ENCODE measurements at places on chromosomes 2 and 18.

GRCh38 chr18:67846422-67847098, 330.0 kb upstream of the DSEL start:
- no peak for DNase-seq

- DNase-seq = no peak
Measured at GRCh38 chr2:45616658-45617411, 5.8 kb upstream of the SRBD1 start.

- no peak for DNase-seq
Measured at GRCh38 chr2:219054956-219055903, 5.5 kb downstream of the IHH start.

GRCh38 chr2:15826273-15826717, 114.1 kb upstream of the MYCN start:
- no peak for DNase-seq

DNA sequence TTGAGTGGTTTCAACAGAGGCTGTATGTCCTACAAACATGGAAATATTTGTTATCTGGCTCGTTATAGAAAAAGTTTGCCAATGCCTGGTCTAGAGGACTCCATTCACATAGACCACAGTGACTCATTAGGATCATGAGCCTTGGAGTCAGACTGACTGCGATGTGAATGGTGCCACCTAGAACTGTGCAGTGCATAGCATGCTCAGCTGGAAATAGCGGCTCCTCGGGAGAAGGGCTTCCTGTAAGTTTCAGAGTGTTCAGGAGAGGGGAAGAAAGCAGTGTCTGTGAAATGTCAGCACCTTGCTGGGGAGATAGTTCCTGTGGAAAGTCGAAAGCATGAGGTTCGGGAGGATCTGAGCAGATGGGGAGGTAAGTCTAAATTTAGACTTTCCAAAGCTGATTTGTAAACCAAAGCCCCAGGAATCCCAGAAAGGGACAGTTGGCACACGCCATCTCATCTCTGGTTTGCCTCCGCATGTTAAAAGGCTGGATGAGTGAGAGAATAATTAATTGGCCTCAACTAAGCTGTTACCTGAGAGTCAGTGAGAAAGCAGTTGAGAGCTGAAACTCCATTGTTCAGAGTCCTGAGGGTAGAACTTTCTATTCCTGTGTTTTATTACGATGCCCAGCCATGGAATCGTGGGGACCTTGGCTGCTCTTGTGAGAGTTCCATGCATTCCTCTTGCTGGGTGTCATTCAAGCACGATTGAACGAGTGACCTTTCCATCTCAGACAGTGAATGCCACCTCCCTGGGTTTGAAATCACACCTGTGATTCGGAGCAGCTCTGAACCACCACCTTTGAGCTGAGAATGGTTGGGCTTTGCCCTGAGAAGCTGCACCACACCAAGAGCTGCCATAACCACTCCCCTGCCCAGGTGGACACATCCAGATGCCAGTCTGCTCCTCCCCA, 99.5 kb downstream of the MAPK4 start:
- DNase-seq = no peak

- DNase-seq = peak; percentile 45
Measured at GRCh38 chr18:49111191-49111988, 160.6 kb upstream of the SMAD7 start.

GRCh38 chr2:42261518-42262195, 92.5 kb downstream of the EML4 start:
- DNase-seq = peak; percentile 23

DNA sequence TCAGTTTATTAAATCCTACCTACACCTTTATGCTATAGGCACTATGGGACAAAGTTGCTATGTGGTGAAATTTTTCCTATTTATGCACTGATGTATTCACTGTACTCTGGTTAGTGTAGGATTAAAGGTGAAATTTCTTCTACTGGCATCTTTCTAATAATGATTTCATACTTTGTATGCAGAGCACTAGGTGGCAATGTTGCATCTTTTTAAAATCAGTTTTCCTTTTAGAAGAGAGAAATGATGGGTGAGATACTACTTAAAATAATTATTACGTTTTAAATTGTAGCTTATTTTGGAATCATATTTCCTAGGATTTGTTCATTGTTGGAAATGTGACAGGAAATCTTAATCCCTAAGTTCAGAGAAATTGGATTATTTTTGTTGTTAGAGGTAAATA, 150.9 kb downstream of the CD8B2 start:
- peak; percentile 36 for DNase-seq

- DNase-seq = no peak
Measured at GRCh38 chr2:228474466-228474865, 293.0 kb upstream of the SPHKAP start.

DNA sequence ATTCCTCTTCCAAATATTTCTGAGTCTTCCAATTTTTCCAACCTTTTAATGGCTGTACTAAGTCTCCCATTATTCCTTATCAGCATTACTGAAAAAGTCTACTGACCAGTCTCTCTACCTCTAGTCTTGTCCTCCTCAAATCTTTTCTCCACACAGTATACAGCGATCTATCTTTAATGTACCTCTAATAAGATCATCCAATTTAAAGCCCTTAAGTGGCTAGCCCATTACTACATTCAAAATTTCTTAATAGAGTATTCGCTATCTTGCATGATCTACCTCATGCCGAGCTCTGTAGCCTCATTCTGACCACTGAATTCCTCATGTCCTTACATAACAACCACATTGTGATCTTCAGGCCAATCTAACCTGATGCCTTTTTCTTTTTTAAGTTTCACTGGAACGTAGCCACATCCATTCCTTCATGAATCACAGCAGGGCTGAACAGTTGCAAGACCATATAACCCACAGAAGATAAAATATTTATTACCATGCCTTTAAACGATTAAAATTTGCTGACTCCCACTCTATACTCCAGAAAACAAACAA, 57.9 kb downstream of the SLC66A3 start:
- no peak for DNase-seq

GRCh38 chr2:240786871-240787311, 33.1 kb downstream of the KIF1A start:
- DNase-seq = no peak

- no peak for DNase-seq
Measured at GRCh38 chr2:28674062-28674712, 77.4 kb upstream of the PPP1CB start.

DNA sequence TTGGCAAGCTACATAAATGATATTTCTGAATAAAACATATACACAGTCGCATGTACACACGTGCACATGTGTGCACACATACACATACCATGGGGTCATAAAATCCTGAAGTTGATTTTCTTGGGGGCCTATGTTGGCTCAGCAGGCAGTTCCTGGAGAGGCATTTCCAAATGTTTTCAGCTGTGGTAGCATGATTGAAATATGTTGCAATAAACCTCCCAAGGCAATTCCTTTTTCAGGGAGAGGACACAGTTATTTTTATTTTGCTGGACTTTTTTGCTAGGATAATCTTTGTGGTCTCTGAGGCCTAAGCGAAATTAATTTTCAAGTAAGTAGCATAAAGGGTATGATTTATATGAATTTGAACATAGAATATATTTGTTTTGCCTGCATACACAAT, 126.7 kb upstream of the LTBP1 start:
- DNase-seq = no peak

DNA sequence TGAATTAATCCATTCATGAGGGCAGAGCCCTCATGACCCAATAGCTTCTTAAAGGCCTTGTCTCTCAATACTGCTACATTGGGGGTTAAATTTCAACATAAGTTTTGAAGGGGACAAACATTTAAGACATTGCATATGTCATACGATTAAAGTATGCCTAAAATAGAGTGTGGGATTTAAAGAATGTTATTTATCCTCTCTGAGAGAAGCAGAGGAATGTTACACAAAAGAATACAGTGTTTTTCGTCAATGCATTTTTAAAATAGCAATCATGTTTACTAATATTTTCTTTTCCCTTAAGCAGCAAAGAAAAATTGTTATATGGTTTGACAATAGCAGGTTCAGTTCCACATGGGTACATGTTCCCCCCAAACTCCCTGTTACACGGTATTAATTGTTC, 363.1 kb downstream of the NUP35 start:
- no peak for DNase-seq

GRCh38 chr2:214671319-214671885, 138.1 kb downstream of the BARD1 start:
- no peak for DNase-seq

- peak; percentile 83 for DNase-seq
Measured at GRCh38 chr2:215269397-215270117, 42.3 kb upstream of the ATIC start.

Measured in SK-N-DZ (cell line).